Cerebellum (tissue), 4 donors: ENCODE measurements at places on chromosomes 5 and 9.

- no peak for DNase-seq
These were observed 12.6 kb downstream of the HK3 start for GRCh38 chr5:176886336-176887251.

- no peak for DNase-seq
These were observed 4.1 kb downstream of the OBP2B start for GRCh38 chr9:133204993-133205336.

DNA sequence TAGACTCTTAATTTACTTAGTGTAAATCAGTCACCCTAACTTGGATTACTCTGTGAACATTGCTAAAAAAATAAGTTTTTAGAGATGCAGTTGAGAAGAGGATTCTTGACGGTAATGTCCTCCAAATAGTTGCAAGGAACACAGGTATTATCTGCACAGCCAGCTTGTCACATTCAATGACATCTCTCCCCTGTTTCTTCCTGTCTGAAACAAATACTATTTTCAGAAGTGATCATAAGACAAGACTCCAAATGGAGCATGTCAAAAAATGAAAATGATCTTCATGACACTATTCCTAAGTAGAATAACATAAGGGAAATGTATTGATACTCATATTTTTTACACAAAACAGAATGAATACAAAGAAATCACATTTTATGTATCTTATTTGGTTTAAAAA, 227.9 kb upstream of the CHD1 start:
- no peak for DNase-seq

DNA sequence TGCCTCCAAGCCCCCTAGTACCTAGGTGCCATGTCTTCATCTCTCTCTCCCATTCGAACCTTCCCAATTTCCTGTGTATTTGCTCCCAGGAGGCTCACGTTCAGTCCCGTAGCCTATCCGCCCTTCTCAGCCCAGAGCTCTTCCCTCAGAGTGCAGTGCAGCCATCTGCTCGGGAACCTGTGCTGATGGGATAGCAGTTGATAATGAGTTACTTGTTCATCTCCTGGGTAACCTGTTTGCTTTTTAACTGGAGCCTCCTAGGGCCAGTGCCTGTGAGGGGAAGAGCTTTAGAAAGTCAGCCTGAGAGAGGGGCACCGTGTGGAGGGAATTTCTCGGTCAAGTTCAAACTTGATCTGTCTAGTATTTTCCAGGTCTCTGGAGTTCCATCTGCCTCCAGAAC, 229.8 kb upstream of the IL12B start:
- DNase-seq = no peak

DNA sequence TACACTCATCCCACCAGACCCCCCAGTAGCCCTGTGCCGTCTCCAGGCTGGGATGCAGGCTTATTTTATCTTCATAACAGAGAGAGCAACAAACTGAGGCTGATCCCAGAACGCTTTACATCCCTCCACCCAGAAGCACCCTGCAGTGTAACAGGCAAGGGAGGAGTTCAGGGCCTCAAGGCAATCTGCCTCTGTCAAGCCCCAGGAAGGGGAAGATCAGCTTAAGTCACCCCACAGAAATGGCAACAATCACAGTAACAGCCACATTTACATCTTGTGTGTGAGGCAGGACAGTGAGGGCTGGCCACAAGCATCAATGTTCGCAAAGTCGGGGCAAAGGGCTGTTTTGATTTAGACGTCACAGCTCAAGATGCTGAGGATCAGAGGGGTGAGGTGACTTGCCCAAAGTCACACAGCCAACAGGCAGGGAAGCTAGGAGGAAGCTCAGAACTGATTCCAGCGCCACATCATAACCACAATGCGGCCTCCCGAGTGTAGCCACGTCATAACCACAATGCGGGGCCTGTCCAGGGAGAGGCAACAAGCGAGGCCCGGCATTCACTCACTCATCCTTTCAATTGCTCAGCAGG, 14.4 kb downstream of the STK10 start:
- DNase-seq = no peak

- DNase-seq = no peak
These were observed 80.3 kb downstream of the ATPSCKMT start for GRCh38 chr5:10169359-10169758.
